Ecto neural progenitor cell (in vitro differentiated cells): ENCODE measurements at places on chromosomes 12 and 14.

GRCh38 chr14:87409393-87409792 is 583.6 kb downstream of the GALC start:
- DNase-seq: no peak

DNA sequence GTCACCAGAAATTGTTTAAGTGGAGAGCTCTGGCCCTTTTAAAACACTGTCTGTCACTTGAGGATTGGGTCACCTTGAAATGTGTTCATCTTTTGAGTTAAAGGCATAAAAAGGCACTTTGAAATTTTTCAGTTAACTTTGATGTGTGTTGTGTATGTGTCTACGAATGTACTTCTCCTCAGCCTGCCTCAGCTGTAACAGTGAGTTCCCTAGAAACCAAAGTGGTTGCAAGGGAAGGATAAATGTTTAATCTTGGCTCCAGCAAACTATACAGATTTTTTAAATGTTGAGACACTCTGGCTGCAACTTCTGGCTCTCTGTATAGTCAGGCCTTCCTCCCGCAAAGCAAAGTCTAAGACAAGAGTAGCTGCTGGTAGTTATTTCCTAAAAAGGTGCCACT is 8.3 kb downstream of the DERA start:
- DNase-seq: no peak

- DNase-seq: no peak
Observed at GRCh38 chr12:26340649-26341048, 145.3 kb downstream of the SSPN start.

GRCh38 chr14:68418174-68419118 is 374.4 kb downstream of the ZFP36L1 start:
- DNase-seq: no peak

GRCh38 chr12:47270782-47271664 is 191.3 kb upstream of the AMIGO2 start:
- DNase-seq: no peak

DNA sequence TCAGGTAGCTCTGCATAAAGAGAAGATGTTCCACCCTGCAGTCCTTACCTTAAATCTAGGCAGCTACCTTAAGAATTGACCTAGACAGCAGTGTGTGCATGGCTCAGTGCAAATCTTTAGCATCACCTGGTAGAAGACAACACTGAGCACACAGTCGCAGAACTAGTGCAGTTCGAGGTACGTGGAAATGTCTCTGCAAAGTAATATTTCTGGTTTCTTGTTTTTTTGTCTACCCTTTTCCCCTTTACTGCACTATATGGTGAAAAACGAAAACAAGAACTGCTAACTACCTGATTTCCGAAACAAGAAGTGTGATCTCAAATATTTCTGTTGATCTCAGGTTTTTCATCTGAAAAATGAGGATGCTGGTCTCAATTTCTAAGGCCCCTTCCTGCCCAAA is 82.5 kb downstream of the ETV6 start:
- no peak for DNase-seq

DNA sequence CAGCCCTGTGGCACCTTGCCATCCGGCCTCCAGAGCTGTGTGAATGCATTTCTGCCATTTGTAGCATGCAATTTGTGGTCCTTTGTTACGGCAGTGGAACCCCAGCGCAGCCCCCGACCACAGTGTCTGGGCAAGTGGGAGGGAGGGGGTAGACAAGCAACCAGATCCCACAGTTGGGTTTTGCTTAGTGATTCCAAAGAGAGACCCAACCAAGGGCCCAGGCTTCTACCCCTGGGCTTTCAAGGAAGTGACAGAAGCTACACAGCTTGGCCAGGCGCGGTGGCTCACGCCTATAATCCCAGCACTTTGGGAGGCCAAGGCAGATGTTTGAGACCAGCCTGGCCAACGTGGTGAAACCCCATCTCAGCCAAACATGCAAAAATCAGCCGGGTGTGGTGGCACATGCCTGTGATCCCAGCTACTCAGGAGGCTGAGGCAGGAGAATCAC is 17.8 kb downstream of the ZBTB42 start:
- no peak for DNase-seq

- DNase-seq: no peak
Observed at GRCh38 chr14:80576401-80576800, 365.1 kb upstream of the DIO2 start.

DNA sequence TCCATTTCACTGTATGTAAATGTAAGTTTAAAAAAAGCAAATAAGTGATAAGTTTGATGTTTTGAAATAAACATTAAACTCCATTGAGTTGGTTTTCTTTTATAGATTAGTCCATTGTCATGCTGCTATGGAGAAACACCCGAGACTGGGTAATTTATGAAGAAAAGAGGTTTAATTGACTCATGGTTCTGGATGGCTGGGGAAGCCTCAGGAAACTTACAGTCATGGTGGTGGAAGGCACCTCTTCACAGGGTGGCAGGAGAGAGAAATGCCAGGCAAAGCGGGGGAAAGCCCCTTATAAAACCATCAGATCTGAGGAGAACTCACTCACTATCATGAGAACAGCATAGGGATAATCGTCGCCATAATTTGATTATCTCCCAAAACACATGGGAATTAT is 48.4 kb upstream of the OXA1L start:
- DNase-seq: no peak

DNA sequence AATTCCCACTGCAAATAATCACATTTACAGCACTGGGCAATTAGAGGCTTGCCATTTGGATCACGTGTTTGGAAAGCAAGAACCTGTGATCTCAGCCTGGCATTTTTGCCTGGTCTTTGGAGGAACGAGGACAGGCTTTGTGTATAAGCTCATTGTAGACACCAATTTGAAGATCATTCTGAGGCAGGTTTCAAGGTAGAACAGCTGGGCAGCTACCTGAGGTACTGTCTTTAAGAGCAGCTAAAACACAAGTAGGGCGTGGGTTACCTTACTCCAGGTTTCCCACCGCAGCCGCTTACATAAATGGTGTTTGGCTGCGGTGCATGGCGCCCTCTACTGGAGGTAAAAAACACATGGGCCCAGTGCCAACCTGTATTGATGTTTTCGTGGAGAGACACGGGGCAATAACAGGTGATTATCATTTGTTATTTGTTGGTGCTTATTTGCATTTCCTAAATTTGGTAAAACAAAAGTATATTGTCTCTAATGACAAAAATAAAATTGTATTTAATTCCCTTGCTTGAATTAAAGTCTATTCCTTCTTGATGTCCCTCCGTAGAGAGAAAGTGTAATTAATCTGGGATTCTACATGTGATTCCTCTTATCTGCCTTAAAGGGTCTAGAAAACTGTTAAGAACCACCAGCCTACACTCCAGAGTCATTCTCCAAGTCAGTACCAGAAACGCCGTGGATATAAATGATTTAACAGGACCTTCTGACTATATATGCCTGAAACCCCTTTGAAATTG is 69.7 kb downstream of the SVOP start:
- DNase-seq: peak; percentile 79

DNA sequence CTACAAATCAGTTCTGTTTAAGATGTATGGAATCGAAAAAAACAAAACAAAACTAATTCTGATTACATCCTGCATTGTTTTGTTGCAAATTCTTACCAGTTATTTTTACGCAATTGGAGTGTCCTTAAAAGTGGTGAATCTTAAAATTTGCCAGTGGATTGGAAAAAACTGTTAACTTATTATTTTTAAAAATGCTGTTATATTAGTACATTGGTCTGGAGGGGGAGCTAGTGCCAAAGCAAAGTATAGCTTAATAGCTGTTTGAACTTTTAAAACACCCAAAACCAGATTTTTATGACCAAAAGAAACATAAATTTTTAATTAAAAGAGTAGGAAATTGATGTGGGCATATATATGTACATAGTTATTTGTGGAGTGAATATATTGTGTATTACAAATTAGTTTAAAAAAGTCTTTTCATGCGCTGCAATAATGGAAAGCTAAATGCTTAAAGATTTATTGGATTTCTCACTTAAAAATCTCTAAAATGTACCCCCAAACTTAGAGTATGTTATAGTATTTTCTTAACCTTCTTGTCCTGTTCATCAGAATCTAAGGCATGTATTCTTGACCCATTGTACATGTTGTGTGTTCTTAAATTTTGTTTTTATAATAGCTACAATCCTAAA is 2.5 kb downstream of the FUT8 start:
- DNase-seq: no peak

- DNase-seq: no peak
Observed at GRCh38 chr12:125853670-125854069, 788.4 kb downstream of the AACS start.

- DNase-seq: peak; percentile 92
Observed at GRCh38 chr14:50667996-50668825, at the start of gene SAV1. Gene SAV1 (minus strand): TSS chr14:50668306. CDS start chr14:50667967, 339 bp downstream.

GRCh38 chr12:112904571-112904970 is 2.2 kb upstream of the OAS1 start:
- no peak for DNase-seq

GRCh38 chr14:45970621-45971020 is 681.0 kb downstream of the RPL10L start:
- DNase-seq: no peak

DNA sequence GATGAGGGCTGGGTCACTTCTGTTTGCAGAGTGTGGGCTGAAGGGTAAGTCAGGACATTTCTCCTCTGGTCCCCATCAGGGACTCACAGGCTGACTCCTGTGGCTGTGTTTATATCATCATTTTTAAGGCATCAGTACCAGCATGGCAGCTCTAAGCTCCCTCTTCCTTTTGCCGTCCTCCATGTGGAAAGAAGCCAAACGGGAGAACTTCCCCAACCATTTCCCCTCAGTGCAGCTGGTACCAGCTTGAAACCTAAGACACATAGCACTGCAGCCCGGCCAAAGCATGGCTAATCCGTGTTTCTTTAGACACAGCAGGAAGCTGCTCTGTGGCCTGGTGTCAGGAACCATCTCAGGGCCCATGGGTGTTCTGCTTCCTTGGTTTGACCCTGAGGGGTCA is 31.9 kb upstream of the ATP2A2 start:
- DNase-seq: no peak

- no peak for DNase-seq
Observed at GRCh38 chr12:55780685-55781084, 36.8 kb downstream of the SARNP start.

GRCh38 chr14:101812071-101812470 is 50.6 kb downstream of the PPP2R5C start:
- DNase-seq: no peak

DNA sequence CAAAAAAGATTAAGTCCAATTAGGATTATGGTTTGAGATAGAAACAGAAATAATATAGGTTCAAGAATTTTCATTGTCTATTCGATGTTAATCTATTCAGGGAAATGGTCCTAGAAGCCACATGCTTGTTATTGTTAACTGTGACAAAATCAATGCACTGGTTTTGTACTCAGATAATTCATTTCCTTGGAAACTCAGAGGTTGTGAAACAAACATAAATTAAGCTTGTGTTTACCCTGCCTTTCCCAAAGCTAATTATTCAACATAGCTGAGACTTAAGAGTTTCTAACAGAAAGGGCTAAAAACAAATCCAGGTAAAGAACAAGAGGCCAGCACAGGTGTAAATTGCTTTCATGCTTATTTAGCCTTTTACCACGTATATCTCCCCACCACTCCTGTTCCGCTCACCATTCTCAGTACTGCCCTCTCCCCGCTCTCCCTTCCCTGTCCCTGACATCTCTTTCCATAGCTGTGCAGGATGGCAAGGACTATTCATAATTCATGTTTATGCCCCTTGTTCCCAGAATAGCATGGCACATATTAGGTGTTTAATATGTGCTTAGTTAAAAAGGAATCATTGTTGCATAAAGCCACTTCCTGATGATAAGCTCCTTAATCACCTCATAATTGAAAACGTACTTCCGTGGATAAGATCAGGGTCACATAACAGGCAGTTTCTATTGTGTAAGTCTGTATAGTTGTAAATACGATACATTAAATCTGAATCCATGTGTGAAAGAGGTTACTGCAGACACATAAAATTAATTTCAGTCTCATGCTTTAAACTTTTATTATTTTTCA is 131.8 kb upstream of the USP15 start:
- no peak for DNase-seq

DNA sequence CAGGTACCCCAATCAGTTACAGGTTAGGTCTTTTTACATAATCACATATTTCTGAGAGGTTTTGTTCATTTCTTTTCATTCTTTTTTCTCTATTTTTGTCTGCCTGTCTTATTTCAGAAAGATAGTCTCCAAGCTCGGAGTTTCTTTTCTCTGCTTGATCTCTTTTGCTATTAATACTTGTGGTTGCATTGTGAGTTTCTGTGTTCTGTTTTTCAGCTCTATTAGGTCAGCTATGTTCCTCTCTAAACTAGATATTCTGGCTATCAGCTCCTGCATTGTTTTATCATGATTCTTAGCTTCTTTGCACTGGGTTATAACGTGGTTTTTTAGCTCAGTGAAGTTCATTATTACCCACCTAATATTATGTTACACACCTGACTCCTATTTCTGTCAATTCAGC is 914.1 kb downstream of the TRHDE start:
- DNase-seq: no peak

GRCh38 chr12:105234197-105234596 is 1.8 kb downstream of the APPL2 start:
- no peak for DNase-seq
